ENCODE measurements at places on chromosomes 11 and 22.

GRCh38 chr11:121626507-121626875 is 173.7 kb upstream of the SORL1-AS1 start:
- DNase-seq: no peak

DNA sequence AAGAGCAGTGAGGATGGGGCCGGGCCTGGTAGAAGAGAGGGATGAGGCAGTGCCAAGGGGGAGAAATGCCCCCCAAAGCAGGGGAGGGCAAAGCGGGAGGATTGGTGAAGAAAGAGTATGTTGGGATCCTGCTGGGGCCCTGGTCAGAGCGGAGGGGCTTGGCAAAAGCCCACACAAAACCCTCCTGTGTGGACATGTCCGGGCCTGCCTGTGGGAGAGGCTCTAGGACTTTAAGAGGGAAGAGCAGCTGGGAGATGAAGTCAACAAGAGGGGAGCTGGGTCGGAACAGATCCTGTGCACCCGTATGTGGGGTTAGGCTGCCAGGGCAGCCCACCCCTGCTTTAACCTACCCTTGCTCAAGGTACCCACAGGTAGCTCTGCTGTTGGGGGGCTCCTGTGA is 25.8 kb downstream of the ART5 start:
- DNase-seq: no peak

DNA sequence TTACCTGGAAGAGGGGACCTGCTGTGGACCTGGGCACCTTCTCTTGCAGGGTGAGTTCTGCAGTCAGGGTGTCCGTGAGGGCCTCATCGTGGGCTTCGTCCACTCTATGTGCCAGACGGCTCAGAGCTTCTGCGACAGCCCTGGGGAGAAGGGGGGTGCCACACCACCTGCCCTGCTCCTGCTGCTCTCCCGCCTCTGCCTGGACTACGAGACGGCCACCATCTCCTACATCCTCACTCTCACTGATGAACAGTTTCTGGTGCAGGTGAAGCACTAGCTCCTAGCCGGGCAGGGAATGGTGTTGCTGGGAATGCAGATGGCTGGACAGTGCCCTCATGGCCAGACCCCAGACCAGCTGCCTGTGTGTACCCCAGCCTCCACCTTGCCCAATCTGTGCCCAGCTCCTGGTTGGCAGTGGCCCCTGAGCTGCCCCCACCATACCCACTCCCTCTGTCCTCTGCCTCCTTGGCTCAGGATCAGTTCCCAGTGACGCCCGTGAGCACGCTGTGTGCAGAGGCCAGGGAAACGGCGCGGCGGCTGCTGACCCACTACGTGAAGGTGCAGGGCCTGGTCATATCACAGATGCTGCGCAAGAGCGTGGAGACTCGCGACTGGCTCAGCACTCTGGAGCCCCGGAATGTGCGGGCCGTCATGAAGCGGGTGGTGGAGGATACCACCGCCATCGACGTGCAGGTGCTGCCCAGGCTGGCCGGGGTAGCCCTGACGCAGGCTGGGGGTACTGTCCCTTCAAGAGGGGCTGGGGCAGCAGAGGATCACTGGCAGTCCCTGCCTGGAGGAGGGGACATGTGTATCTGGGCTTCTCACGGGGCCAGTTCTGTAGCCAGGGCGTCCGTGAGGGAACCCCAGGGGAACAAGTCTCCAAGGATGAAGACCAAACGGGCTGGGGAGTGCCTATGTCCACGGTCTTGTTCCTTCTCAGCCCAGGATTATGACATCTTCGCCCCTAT is 2.2 kb upstream of the TM7SF2 start:
- no peak for DNase-seq

DNA sequence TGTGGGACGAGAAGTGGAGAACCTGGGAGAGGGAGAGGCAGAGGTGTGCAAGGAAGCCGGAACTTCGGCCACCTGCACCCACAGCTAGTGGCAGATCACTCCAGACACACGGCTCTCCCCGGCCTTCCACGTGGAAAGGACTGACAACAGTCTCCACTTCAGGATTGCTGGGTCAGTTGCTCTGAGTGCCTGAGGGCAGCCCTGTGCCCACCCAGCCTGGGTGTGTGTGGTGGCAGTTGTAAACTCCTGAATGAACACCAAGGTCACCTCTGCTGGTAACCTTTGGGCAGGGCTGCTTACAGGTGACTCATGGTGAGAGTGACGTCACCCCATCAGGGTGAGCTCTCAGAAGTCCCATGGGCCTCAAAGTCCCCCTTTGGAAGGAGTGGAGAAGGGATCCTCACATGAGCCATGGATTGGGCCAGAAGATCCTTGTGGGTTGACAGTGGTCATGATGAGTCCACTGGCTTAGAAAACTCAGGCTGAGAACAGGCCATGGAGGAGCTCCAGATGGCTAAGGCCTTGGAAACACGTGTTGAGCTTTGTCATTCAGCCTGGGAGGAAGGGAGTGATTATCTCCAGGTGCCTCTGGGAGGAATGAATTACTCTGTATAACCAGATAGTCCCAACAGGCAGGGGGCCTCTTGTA is 71.3 kb downstream of the BCR start:
- DNase-seq: no peak

DNA sequence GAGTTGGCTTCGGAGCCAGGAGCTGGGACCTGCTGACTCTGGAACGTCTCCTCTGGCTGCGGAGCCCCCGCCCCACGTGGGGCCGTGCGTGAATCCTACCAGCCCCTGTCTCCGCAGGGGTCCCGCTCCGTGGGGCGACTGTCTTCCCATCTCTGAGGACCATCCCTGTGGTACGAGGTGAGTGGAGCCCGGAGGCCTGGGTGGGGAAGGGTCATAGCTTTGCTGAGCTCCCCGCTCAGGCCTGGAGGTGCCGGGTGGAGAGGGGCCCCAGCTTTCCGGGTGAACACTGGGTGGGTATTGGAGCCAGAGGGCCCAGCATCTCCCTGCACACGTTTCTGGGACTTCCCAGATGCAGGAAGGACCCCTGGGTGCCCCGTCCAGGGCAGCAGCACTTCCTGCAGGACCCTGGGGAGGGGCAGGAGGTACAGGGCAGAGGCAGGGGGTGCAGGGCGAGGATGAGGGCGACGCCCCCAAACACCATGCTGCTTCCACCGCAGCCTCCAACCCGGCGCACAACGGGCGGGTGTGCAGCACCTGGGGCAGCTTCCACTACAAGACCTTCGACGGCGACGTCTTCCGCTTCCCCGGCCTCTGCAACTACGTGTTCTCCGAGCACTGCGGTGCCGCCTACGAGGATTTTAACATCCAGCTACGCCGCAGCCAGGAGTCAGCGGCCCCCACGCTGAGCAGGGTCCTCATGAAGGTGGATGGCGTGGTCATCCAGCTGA is 3.8 kb downstream of the MUC5AC start:
- DNase-seq: peak; percentile 11

DNA sequence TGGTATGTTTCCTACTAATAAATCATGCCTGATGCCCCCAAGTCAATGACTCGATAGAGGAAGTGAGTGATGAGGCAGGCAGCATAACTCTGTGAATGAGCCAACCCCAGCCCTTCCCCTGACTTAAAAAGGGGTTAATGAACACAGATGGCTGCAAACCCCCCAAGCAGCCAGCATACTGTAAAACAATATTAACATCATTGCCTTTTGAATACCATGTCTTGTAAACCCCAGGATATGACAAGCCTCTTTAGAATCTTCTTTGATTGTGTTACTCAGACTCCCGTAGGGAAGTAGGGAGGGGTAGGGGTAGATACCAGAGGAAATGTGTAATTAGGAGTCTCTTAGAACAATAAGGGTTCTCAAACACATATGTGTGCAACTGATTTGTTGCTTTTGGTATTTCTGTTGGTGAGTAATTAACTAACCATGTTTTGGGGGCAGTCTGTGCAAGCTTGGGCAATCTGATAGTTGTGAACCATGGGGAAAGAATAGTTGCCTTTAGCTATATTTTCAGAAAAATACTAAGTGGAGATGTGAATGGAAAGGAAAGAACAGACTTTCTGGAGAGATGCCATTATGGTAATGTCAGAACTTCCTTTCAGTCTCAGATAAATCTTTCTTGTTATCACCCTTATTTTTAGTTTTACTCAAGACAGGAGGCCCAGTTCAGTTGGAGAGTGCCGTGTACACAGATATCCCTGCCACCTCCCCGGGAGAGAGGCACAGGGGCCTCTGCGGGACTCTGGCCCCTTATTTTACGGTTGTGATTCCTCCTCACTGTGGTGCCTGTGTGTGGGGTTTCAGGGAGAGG is 701.8 kb downstream of the NTM start:
- peak; percentile 72 for DNase-seq

DNA sequence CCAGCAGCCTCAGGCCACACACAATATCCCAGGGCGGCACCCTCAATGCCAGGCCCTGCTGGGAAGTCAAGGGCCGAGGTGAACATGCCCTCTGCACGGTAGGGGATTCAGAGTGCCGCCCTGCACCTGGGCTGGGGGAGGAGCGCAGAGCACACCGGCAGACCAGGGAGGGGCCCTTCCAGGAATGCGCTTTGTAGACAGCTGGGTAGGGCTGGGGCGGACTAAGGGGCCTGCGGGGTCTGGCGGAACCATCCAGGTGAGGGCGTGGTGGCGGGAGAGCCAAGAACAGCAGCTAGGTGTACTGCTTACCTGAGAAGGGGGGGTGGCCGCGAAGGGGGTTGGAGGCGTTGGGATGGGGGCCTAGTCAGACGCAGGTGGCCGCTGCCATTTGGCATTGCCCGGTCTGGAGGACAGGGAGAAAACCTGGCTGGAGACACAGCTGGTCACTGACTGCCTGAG is 26.0 kb downstream of the DUSP8 start:
- no peak for DNase-seq

DNA sequence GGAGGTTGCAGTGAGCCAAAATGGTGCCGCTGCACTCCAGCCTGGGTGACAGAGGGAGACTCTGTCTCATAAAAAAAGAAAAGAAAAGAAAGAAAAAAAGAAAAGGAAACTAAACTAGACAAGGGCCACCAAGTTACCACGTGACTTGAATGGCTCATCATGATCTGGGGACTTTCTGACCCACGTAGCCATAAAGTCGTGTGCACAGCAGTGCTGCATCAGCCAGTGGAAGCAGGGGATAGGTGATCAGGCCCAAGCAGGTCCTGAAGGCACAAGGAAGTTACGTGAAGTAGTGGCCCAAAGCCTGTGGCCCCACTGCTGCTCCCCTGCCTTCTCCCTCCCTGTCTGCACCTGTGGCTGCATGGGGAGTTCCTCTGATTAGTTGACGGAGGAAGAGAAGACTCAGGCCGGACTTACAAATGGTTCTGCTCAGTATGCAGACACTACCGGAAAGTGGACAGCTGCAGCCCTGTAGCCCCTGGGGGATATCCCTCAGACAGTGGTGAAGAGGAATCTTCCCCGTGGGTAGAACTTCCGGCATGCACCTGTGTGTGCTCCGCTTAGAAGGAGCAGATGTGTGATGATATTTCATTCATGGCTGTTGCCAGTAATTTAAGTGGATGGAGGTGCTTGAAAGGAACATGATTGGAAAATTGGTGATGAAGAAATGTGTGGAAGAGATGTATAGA is 18.2 kb upstream of the CD81 start:
- no peak for DNase-seq

DNA sequence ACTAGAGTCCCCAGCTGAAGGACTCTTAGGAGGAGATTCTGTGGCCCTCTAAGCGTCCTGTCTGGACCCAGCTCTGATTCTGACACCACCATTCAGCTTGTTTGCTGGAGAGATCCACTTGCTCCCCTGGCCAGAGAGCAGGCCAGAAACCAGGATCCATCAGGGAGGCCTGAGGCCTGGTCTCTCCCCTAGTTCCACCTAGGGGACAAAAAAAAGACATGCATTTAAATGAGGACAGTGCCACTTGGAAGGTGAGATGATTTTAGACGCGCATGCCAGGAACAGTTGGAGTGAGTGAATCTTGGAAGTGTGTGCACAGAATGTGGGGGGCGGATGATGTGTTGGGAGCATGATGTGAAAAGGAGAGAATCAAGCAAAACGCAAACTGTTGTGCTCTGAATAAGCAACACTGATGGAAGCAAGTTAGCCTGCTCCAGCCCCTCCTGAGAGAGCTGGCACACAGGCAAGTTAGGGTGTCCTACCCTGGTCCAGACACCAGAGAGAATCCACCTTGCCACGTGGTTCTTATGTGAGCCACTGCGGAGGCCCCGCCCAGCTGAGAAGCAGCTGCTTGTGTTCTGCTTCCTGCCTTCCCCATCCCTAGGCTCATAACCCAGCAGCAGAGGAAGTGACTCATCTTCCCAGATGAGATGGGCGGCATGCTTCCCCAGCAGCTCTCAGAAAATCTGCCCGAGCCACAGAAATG is 8.0 kb upstream of the SLCO2B1 start:
- DNase-seq: peak; percentile 93
